T-helper 22 cell (primary cell): ENCODE measurements at places on chromosomes 7 and 10.
A peak's percentile ranks its signal among the peaks of the same experiment; 100 is the strongest.

DNA sequence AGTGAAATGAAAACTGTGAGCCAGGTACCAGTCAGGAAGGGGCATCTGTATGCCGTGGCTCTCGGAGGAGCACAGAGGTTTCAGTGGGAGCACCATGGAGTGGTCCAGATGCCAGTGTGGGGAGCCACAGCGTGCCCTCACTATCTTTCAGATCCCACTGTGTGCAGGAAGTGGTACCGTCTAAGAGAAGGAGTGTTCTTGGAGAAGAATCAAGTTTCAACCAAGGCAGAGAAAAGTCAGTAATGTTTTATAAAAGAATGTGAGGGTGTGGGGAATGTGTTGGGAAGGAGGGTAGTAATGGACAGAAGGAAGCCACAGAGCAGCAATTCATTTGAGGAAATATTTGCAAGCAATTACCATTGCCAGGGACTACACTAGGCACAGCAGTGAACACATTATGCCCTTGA is 35.6 kb downstream of the PRKAR2B start:
- DNase-seq: no peak

- peak; percentile 17 for DNase-seq
Measured at GRCh38 chr10:103244666-103245271, 918 bp upstream of the RPEL1 start.

DNA sequence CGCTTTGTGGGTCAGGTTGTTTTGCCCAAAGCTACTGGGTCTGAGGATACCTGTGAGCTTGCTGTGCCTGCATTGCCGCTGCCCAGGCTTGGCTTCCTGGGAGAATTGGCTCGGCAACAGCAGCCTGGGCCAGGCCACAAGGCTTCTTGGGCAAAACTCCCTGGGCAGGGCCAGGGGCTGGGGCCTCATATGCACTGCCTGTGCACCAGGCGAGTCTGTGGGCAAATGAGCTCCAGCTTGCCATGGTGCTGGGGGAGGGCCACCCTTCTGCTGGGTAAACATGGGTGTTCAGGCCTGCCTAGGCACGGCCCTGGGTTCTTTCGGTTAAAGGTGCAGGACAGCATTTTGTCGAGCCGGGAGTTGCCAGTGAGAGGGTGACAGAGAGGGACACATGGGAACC is 19.4 kb downstream of the ZMIZ1 start:
- DNase-seq: no peak

GRCh38 chr7:30915005-30915601 is 3.5 kb downstream of the AQP1 start:
- DNase-seq: no peak

DNA sequence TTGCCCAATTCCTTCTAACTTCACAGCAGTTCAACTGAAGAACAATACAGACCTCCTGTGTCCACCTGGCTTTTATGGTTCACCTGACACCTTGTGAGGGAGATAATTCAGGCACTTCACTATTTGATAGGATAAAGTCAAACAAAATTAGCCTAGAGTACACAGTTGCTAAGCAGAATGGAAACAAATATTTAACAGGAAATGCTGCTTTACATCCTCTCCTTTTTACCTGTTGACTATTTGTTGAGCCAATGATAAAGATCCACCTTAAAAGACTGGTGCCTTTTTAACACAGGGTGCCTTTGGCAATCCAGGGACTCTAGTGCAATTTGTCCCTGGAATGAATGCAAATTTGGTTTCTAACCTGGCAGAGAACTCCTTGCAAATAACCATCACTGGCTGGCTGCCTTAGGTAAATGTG is 39.8 kb downstream of the ITPRID1 start:
- DNase-seq: no peak

DNA sequence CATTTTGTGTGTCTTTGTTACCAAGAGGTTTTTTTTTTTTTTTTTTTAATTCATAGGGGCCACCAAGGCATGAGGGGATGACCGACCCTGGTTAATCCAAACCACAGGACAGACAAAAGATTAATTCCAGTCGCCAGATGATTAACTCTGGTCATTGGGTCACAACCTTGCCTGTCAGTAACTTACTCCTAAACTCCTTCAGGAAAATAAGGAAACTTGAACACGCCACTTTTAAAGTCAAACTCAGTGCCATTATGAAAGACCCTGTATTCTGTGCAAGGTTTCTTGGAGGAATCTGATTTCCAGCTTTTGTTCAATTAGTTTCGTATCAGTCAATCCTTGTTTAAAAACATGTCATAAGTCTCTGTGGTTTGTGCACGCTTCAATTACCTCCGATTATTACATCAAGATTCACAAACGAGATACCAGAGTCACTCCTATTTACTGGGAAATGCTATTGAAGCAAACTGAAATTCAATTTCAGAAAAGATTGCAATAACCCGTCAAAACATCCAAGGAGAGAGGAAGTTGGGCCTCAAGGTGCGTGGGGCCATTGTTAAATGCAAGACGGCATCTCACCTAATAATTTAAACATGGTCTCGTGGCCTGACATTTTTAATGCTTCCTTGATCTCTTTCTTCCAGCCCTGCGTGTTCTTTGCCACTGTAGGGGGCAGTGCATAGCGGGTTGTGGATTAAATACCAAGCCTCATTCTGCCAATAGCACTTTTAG is 44.0 kb downstream of the NRP1 start:
- no peak for DNase-seq

GRCh38 chr10:20999699-21000098 is 102.6 kb upstream of the NEBL start:
- no peak for DNase-seq
